ENCODE measurements at places on chromosomes 2 and 18.

GRCh38 chr2:59630789-59631188 lies 922.7 kb downstream of the BCL11A start:
- DNase-seq = no peak

DNA sequence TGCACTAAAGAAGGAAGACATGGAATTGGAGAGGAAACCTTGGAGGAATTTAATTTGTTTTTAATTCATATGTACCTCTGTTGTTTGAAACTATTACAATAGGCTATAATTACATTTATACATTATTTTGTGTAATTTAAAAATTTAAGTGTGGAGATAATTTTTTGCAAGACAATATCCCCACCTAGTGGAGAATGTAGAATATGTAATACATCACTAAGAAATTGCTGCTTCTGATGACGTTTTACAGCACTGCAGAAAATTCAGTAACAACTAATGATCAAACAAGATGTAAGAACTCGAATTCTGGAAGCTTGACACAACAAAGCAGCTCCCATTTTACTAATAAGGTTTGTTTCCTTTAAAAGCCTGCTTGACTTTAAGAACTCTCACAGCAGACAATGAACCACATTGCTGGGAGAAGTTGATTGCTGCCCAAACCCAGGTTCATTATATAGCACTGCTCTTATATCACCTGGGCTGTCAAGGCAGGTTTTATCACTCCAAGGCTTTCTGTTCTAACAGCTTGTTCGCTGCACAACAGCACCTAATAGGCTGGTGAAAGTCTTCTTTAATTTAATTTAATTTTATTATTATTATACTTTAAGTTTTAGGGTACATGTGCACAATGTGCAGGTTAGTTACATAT lies 53.4 kb downstream of the THADA start:
- no peak for DNase-seq

DNA sequence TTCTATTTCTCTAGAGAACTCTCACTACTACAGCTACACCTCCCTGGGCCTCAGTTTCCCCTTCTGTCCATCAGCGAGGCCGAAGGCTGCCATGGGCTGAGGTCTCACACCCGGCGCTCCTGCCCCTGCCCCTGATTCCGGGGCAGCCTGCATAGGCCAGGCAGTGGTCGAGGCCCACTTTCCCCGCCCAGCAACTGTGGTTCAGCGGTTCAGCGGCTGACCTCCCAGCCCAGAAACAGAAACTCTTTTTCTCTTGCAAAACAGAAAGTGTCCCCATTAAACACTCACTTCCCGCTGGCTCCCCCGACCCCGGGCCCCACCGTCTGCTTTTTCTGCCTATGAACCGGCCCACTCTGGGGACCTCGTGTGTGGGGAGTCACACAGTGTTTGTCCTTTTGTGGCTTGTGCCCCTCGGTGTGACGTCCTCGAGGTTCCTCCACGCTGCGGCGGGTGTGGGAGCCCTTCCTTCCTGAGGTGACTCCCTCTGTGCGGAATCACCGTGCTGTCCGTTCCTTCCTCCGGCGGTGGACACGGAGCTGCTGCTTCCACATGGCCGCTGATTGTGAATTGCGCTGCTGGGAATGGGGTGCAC lies 16.0 kb downstream of the PDCD1 start:
- peak; percentile 68 for DNase-seq

- DNase-seq = no peak
Measured at GRCh38 chr2:223712642-223713041, 110.5 kb upstream of the SCG2 start.

GRCh38 chr18:13440277-13441248 lies 222.0 kb downstream of the LDLRAD4 start:
- no peak for DNase-seq

DNA sequence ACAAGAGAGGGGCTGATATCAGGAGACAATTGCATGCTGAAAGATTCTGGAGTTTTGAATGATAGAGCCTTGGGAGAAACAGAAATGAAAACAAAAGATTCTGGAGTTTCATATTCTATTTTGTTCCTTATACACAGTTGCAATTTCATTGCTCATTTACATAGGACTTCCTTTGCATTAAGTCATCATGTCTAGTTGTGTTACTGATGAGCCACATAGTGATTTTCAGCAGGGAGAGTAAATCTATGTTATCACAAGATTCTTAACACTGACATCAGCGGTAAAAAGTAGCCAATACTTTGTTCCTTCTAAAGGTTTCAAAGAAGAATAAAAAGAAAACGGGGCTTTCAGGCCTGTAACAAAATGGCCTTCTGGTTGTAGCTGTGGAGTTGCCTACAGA lies 7.1 kb downstream of the ADAM17 start:
- DNase-seq = no peak

DNA sequence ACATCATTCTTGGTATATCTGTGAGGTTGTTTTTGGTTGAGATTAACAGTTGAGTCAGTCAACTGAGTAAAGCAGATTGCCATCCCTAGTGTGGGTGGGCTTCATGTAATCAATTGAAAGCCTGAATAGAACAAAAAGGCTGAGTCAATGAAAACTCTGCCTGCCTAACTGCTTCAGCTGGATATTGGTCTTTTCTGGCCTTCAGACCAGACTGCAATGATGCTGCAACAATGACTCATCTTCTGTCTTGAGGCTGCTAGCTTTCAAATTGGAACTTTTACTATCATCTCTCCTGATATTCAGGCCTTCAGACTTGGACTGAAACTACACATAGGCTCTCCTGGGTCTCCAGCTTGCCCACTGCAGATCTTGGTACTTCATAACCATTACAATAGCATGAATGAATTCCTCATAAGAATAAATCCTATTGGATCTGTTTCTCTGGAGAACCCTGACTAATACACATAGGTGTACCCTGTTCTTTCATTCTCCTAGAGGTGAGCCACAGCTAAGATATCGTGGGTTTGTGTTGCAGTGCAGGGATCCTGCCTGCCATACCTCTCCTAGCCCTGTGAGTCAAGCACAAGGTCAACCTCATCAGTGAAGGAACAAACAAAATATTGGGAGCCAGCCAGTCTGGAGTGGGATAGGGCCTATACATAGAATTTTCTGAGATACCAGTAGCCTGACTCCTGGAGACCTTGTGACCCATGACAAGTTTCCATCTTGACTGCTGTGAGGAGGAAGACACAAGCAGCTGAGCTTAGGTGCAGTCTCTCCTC lies 473.8 kb downstream of the DCC start:
- DNase-seq = no peak

GRCh38 chr2:216934151-216934550 lies 74.3 kb upstream of the TNP1 start:
- no peak for DNase-seq

- DNase-seq = no peak
Measured at GRCh38 chr2:130755256-130756052, at the start of gene AMER3. Gene AMER3 (plus strand): TSS chr2:130755540. CDS start chr2:130762073, 6,533 bp downstream.

DNA sequence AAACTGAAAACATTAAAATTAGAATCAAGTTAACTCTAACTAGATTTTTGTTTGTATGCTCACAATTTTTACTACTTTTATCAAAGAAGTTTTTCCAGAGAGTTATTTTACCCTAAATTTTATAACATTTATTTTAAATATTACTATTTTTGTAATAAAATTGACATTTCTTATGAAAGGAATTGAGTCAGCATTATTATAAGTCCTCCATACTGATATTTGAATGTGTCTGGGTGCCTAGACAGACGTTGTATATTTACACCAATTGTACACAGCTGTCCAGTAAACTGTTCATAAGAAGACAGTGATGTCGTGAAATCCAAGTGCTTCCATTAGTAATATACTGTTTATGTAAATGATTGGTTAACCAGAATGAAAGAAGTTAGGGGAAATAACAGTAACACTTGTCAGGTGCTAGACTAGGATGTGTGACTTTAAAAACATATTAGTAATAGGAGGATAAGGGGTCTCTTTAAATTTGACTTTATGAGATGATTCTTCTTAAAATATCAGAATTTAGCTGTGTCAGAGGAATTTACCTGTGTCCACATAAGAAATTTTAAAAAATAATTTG lies 73.7 kb downstream of the TANK start:
- no peak for DNase-seq

GRCh38 chr2:177296040-177296439 lies 31.5 kb upstream of the NFE2L2 start:
- DNase-seq = no peak

DNA sequence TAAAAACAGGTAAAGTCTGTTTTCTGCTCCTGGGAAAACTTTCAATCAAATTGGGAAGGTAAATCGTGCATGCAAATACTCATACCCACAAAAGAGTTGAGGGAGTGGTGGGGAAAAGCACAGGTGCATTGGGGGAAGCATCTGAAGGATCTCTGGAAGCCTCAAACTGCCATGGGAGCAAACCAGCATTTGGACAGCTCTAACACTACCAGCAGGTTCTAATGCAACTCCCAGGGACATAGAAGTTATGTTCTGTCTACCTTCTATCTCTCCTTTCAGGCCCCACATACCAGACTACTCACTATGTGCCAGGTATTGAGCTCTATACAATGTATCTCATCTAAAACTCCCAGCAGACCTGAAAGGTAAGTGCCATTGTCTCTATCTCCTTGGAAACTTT lies 933.7 kb downstream of the NRXN1 start:
- no peak for DNase-seq

DNA sequence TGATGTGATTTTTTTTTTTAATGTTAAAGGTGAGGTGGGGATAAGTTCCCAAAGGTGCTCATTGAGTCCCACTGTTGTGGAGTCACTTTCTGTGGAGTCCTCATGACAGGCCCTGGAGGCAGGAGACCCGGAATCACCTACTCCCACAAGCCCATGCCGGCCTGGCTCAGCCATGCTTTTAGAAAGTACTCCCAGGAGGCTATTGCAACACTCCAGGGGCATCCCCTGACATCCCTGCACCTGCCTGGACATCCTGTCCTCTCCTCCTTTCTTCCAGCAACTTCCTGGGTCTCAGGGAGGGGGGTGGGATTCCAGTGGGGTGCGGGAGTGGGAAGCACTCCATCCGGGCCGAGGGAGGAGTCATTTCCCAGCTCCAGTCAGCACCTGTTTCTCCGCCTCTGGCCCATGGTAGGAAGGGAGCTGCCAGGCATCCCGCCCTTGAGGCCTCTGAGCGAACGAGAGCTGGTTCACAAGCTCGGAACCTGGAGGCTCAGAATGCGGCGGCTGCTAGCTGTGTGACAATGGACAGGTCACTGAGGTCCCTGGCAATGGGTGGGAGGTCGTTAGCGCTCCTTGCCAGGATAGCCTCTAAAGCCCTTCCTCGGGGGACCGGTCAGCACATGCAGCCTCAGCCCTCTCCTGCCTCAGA lies 163.9 kb upstream of the ID2 start:
- DNase-seq = no peak

DNA sequence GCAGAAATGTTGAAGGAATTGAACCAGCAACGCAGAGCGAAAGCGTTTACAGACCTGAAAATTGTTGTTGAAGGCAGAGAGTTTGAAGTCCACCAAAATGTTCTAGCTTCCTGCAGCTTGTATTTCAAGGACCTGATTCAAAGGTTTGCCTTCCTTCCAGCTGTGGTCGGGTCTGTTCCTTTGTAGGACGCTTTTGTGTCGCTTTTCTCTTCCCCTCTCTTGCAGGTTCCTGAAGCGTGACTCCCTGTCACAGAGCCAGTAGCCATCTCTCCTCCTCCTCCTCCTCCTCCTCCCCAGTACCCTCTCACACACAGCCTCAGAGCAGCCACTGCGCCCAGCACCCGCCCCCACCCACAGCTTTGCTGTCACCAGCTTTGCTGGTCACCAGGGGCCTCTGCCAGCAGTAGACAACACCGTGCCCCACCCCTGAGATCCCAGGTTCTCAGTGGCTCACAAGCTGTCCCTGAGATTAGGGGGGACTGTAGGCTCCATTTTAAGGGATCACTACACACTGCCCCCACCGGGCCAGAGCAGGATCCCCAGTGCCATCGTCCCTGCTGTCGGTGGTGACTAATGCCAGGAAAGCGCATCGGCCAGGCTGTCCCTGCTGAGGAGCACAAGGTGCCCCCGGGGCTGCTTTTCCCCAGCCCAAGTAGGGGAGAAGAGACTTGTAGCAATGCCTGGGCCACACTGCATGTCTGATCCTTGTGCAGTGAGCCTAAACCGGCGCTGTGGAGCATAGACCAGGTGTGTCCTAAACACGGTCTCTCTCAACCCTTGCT lies 242.3 kb downstream of the ATAD2B start:
- no peak for DNase-seq

GRCh38 chr18:69097349-69097748 lies 299.5 kb downstream of the CCDC102B start:
- DNase-seq = no peak

DNA sequence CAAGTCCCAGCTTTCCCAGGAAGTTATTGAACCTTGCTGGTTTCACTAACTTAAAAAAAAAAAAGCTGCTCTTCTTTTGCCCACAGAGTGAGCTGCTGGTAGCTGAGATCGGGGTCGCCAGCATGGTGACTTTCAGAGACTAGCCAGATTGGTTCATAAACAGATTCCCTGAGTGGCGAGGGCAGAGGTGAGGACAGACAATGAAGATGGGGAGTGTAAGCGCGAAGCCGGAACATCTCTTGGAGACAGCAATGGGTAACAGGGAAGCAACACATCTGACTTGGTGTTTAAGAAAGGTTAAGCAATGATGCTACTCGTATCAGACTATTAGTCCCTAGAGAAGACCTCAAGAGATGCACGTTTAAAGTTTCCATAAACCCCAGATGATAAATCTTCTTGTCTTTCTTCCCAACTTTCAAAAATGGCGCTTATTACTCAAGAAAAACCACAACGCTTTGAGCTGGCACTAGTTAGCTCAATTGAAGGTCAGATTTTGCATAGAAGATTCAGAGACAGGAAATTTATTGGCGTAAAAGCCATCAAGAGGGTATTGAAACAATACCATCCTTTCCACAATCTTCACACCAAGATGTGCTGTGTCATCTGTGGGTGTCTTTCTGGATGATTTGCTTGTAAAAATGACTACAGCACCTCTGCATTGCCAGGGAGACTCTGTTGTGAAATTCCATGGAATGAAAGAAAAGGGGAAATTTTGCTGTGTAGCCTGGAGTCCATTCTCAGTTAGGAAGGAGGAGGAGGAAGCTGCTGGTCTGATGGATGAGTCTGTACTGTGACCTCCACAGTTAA lies 193.1 kb upstream of the CXCR4 start:
- peak; percentile 36 for DNase-seq

GRCh38 chr2:23456881-23457760 lies 72.1 kb downstream of the KLHL29 start:
- no peak for DNase-seq

DNA sequence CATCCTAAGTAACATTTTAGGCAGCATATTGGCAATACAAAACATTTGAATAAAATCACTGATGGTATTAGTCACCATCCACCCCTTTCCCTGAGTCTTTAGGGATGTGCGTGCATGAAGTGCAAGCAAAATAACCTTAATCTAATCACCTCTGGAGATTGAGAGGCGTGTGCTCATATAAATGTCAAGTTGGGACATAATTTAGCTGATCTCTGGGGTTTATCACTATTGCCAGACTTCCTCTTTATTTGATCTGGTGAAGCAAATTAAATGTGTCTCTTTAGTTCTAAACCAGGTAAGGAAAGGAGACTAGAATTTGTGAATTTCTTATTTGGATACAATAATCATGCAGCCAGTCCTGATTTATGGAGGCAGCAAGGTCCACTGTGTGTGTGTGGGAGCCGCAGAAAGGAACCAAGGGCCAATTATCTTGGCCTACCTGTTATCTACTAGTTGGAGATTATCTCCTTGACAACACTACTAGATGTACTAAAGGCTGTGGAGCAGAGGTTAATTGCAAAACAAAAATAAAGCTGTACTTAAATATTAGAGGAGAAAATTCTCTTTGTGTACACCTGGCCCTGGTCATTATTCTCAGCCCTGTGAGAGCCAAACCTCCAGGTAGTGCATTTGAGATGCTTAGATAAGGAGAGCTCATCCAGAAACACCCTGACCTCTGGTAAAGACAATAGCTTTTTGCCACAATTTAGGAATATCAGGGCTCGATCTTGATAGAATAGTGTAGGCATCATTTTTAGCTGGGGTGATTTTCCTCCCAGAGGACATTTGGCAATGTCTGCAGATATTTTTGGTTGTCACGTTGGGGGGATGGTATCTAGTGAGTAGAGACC lies 78.2 kb downstream of the HRH4 start:
- no peak for DNase-seq

All from stimulated activated CD4-positive, alpha-beta T cell treated with anti-CD3 and anti-CD28 coated beads, Interleukin-15, amount 100 ng/mL, for 24 hours (primary cell).